Stimulated activated naive CD4-positive, alpha-beta T cell (primary cell): ENCODE measurements at places on chromosomes 1 and 21.

DNA sequence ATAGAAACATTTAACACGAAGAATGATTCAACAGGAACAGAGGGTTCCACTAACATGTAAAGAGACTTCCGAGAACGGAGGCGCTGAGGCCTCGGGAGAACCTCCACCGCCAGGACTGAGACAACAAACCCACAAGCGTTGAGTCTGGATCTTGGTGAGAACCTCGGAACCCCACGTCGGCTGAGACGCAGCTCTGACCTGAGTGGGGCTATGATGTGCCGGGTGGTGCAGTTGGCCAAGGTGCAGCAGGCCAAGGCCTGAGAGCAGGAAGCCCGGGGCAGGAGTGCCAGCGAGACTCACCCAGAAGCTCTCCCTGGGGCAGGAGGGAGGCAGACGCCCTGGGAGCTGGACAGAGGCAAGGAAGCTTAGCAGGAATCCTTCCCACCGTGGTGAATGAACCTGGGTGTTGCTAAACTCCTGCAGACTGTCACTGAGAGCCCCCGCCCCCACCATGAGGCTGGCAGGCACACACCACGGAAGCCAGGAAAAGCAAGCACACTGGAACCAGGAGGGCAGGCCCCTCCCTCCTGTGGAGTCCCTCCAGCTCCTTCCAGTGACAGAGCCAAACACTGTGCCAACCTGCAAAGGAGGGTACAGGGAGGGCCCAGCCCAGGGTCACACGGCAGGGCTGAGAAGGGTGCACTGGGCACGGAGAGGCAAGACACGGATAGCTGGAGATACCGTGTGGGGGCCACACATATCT is 34.8 kb downstream of the WDR4 start:
- DNase-seq: no peak

DNA sequence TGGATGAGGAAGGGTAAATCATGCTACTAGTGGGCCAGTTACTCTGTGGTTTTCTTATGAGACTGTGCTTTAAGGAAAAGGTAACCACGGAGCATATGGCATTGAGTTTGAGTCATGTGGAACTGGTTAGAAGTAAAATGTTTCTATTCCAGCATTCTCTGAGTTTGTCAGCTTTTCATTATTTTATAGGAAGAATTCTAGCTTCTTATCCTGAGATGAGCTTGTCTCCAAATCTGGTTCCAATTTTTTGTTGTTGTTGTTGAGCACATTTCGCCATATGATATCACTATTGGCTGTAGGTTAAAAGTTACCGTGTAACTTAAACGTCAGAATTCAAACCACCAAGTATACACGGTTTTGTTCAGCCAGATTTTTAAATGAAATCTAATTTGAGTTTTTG is 69.9 kb downstream of the ATF6 start:
- no peak for DNase-seq

DNA sequence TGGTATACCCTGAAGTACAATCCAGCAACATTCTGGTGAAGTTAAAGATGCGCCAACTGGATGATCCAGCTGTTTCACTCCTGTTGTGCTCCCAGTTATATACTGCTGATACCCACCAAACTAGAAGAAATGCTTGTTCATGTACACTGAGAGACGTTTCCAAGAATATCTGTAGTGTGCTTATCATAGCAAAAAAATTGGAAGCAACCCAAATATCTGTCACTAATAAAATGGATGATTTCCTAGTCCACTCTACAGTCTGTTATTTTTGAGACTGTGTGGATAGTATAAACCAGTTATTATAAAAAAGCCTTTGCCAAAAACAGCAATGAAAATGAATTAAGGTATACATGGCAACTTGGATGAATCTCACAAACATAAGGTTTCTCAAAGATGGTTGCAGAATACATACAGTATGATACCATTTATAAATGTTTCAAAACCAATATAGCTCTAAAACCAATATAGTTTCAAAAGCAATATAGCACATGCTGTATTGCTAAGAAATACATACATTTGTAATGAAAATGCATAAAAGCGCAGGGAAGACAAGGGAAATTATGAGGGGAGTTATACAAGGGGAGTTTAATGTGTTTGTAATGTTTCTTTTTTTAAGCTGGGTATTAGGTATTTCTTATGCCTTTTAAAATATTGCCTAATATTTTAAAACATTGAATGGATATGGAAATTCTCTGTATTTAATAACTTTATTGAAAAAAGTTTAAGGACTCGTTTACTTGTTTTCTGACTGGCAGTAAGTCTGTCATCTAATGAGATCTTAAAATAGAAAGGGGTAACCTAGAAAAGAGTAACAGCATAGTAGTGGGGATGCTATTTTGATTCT is 36.5 kb downstream of the GPSM2 start:
- DNase-seq: no peak

GRCh38 chr1:153359241-153359640 is 1.6 kb downstream of the S100A9 start:
- DNase-seq: no peak

GRCh38 chr1:191714845-191715244 is 443.4 kb upstream of the RGS18 start:
- no peak for DNase-seq

GRCh38 chr1:208888376-208888775 is 644.2 kb upstream of the PLXNA2 start:
- DNase-seq: no peak

- DNase-seq: no peak
Measured at GRCh38 chr1:197438010-197438790, 170.1 kb downstream of the CRB1 start.

DNA sequence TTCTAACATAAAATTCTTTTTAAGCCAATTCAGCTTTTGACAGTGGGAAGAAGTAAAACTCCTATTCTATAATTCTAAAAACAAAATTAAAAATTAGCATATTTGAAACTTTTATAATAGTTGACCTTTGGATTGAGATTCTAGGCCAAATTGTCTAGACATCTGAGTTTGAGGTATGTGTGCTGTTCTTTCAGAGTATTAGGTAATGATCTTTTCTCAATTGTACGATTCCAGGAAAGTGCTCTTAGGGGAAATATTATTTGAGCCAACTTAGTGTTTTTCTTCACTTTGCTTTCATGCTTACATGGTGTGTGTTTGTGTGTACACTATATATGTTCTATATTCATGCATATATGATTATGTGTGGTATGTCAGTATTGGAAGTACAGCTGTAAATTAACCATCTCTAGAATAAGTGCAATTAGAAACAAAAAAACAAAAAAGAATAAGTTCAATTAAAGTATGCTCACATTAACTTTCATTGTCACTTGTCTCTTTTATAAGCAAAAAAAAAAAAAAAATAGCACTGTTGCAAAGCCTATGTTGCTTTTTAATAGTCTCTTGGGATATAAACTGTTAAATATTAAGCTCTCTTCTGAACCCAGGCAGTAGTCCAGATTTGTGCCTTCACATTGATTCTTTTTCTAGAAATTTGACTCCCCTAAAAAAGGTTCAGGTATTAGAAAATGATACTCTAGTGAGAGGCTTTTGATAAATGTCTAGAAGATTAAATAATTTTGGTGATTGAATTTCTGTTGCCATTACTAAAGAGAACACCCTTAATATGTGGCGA is 132.2 kb downstream of the ATP5PO start:
- DNase-seq: no peak

DNA sequence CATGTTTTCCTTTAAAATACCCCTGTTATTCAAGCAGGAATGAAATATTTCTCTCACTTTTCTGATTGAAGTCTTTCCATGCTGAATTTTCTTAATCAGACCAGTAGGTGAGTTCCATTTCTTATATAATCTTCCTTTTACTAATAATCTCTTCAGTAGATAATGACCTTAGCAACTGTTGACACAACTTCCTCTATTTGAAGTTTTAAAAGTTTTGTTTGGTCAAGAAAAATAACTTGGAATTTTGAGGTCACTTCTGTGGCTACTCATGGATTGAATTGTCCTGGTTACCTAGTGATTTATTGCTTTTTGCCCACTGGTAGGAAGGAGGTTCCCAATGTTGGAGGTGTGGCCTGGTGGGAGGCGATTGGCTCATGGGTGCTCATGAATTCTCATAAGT is 70.6 kb upstream of the PAXBP1 start:
- DNase-seq: no peak

DNA sequence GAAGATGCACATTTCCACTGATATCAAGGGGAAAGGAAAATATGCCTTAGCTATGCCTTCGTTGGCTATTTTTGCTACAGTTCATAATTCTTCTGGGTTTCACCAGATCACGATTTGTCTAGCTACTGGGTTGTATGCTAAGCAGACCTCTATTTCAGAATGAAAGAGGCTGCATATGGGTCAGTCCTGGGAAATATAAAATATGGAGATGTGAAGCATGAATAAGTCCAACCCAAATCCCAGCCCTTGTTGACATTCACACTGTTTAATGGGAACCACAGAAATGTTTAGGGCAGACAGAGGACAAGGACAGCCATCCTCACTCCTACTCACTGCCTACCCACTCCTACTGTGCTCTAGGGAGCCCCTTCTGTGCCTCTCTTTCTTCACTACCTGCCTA is 343.2 kb upstream of the CAMK1G start:
- DNase-seq: no peak

DNA sequence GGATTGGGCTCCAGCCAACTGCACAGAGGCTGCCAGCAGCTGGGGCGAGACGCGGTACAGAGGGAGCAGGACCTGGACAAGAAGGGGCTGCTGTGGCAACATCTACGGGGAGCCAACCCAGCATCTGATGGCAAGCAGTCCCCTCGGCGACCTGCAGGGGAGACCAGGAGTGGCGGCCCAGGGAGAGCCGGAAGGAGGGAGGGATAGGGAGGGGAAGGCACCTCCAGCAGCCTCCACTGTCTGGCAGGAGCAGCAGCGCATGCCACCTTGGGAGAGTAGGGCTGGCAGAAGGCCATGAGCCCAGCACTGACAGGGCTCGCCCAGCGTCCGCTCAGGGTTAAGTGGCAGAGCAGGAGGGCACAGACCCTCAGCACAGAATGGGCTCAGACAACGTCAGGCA is 17.3 kb downstream of the CHD5 start:
- no peak for DNase-seq

GRCh38 chr1:73903092-73903491 is 294.9 kb downstream of the LRRIQ3 start:
- DNase-seq: no peak

DNA sequence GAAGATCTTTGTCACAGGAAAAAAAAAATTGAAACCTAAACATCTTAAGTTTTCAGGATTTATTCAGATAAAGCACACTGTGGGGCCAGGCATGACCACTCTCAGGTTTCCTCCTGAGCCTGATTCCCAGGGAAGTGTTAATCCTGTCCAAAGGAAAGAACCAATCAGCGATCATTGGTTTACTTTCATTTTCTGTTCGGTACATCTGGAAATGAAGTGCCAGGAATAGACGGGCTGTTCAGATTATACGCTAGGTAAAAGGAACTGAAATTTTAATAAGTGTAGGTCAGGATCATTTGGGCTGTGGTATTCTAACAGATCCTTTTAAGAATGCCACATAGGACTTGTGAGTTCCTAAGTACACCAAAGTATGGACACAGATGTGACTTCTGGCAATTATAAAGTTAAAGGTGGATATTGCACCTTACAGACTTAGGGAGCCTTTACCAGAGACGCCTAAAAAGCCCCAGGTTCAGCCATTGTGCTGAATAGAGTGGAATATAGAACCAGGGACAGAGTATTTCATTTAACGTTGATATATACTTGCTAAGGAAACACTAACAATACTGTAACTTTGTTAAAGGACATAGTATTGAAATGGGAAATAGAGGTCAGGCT is 9.3 kb upstream of the CACYBP start:
- DNase-seq: no peak

GRCh38 chr1:18746981-18747380 is 112.5 kb downstream of the TAS1R2 start:
- DNase-seq: no peak

DNA sequence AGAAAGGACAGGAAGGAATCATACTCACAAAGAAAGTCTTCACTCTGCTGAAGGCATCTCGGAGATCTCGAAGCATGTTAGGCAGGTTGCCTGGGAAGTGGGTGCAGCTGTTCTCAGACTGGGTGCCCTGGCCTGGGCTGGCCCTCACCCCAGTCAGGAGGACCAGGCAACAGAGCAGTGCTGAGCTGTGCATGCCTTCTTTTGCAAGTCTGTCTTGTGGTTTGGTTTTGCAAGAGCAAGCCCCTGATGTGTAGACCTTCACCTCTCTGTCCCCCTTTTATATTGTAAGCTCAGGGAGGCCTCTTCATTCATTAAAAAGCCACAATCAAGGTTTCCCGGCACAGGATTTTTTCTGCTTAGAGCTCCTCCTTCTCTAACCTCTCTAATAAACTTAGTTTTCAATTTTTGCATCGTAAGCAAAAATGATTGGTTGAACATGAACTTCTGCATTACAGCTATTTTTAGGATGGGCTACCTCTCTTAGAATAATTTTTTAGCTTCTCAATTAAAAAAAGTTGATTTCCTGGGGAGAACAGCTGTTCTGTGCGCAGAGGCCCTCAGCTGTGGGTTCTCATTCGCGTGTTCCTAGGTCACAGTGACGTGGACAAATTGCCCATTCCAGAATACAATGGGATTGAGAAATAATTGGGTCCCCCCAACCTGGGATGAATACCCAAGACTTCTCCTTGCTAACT is at the start of gene IL10:
TSS of gene IL10 (minus strand) at position 252 of the 695 bp plus-strand sequence. CDS start at position 193, 59 bp downstream.
- DNase-seq: no peak

GRCh38 chr1:58392083-58392482 is 154.4 kb downstream of the OMA1 start:
- no peak for DNase-seq

DNA sequence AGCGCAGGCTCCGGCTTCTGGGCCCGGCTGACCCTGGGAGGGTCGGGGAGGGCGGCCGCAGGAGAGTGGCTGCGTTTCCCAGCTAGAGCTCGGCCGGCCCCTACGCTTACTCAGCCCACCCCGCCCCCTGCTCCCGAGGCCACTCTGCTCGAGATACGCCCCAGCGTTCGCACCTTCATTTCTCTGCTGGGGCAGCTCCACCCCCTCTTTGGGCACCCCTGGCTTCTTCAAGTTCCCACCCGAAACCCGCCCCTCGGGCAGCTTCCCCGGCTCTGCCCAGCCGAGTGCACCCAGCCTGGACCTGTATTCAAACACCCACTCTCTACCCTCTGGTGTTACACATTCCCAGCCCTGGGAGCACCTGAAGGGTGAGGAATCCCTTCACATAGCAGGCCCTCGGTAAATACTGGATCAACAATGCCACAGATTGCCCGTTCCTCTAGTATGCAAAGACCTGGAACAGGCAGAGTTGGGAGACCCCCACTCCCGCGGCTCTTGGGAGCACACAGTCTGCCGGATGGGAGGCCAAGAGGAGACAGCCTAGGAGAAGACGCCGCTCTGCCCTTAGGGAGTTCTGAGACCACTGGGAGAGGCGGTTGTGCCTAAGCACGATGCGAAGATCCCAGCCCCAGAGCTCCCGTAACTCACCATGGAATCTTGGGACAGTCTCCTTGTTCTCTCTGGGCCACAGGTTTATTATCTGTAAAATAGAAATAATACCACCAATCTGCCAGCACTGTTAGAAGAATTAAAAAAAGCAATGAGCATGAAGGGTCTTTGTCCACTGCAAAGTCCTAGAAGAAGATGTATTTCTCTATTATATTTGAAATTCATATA is 566 bp upstream of the PAQR7 start:
- no peak for DNase-seq

- no peak for DNase-seq
Measured at GRCh38 chr1:117638759-117639158, 32.9 kb downstream of the TENT5C start.

- no peak for DNase-seq
Measured at GRCh38 chr21:14707511-14708020, 161.5 kb upstream of the SAMSN1 start.
